HT1080 (cell line): ENCODE measurements at places on chromosomes 16 and 17. TPM values are rescaled to one million over a fixed set of nuclear protein-coding genes. Genes with fewer than 3 reads are reported as not detected.

The NTN3 gene
- total RNA-seq: not detected in 2 replicates

The OR3A2 gene
- total RNA-seq: not detected in 2 replicates

The ELMO3 gene
- 2.6 and 3.0 TPM in 2 replicates for total RNA-seq

The DNAJC7 gene
- 133 and 150 TPM in 2 replicates for total RNA-seq
